ENCODE measurements at places on chromosomes 7 and 10.

- DNase-seq: no peak
These were observed 43.2 kb downstream of the PNLIPRP3 start for GRCh38 chr10:116470768-116471415.

DNA sequence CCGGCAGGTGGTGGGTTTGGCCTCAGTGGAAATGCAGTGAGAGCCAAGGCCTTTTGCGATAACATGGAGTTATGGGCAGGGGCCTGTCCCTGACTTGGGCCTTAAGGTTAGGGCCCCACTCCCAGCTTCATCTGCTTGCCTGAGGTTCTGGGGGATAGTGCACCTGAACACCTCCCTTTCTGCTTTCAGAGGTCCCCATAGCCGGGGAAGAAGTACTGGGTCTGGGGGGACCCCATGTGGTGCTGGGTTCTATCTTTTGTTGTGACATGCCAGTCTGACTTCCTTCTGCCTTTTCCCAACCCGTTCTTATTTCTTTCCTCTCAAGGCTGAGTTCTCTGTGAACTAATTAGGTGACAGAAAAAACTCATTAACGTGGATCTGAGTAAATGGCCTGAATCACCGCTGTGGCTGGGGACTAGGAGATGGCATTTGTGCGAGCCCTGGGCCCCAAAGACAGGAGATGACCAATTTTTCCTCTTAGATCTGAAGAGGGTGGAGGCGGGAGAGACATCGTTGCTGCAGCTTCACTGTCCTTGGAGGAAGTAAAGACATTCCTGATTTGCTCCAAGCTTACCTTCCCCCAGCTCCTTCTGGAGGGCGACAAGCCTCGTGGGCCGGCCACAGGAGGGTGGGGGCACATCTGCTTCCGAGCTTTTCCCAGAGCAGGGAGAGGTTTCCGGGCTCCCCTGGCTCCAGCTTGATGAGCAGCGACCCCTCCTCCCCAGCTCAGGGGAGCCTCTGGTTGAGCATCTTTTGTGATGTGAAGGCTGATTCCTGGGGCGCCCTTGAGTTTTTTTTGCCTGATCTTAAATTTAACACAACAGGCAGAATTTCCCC is 2.0 kb downstream of the AGAP3 start:
- DNase-seq: no peak

GRCh38 chr7:26190417-26190869 is 10.1 kb downstream of the HNRNPA2B1 start:
- no peak for DNase-seq

- peak; percentile 26 for DNase-seq
These were observed at the start of gene KCNIP2 for GRCh38 chr10:101843032-101844021. TSS of gene KCNIP2 (minus strand) at chr10:101843800. CDS start at chr10:101843568, 232 bp downstream.

- no peak for DNase-seq
These were observed 177.0 kb downstream of the SND1 start for GRCh38 chr7:127828843-127829500.

DNA sequence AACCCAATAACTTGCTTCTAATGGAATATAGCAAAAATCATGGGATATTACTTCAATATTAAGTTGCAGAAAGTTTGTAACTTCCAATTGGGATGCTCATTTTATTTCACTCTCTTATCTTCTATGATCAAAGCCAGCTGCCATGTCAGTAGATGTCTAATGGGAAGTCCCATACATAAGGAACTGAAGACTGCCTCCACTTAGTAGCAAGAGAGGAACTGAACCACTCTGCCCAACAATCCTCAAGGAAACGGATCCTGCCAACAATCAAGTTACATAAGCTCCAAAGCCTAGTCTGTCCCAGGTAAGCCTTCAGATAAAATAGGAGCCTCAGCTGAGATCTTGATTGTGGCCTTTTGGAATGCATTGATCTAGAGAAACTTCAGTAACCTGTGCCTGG is 431.5 kb upstream of the PCDH15 start:
- DNase-seq: no peak

GRCh38 chr10:30591249-30591670 is 38.3 kb downstream of the LYZL2 start:
- DNase-seq: no peak

GRCh38 chr10:49314806-49315205 is 15.8 kb downstream of the C10orf71 start:
- DNase-seq: no peak

DNA sequence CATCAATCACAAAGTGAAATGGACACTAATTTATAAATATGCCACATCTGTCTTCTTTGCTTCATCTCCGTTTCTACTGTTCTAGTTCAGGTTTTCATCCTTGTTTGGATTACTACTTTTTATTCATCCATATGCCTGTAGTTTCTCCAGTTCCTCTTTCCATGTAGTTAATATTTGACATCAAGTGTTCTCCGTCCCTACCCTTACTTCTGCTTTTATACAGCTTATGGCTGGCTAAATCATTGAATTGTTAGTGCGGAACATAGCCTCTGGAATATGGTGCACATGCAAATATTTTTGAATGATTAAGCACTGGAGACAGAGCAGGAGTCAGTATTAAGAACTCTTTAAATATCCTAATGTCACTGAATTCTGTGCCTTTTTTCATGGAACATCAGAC is 230.0 kb upstream of the PPP1R3A start:
- DNase-seq: no peak

DNA sequence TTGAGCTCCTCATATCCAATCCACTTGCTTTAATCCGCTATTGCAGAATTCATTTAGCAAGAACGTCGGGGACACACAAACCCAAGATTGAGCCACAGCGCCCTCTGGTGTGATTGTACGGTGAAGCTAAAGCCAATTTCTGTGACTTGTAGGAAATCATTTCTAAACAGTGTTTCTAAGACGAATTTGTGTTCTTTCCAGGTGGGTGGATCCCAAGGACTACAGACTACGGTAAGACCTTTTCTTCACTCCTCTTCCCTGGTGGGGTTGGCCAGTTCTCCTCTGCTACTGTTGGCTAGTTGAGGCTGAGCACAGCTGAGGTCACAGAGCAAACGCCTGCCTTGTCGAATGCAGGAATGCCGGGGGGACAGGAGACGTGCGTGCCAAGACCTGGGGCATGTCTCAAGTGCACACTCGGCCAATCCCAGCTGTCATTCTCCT is 5.2 kb downstream of the DMBT1 start:
- peak; percentile 49 for DNase-seq

GRCh38 chr10:74165530-74165901 is 14.5 kb downstream of the ADK start:
- DNase-seq: no peak

DNA sequence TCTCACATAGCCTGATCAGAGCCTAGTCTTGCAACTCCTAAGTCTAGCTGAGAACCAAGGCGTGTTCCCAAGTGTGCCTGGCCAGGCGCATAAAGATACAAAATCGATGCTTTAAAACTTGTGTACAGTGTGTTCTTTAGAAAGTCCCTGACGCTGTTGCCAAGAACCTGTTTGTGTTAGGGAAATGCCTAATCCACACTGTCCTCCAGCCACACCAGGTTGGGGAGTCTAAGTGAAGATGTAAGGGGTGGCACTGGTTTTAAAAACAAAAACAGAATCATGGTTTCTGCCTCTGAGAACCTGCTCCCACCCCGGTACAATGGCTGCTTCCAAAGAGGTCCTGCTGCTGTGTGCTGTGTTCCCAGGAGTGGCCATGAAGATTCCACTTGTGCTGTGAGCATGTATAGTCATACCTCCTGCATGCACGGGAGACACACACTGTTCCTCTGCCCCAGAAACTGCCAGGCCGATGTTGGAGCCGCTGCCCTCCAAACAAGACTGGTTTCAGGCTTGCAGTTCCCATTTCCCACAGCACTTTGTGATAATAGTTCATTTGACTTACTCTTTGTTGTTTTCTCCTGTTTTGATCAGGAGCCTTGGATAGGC is 88.5 kb downstream of the CCNY start:
- DNase-seq: no peak

- no peak for DNase-seq
These were observed 84.1 kb upstream of the LRRC18 start for GRCh38 chr10:49023752-49024151.

DNA sequence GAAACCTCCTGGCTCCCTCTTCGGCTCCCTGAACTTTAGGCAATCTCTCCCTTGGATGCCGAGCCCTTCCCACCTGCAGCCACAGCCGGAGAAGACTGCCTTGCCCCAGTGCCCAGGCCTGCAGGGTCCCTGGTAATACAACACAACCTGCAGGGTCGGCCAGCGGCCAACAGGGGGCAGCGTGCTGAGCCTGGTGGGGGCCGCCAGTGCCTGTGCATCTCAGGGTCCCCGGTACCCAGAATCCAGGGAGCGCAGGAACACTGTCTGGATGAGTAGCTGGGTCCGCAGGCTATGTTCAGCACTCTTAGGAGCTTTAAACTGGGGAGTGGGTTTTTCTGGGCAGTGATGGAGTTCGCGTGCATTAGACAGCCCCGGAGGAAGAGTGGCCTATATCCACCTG is 17.5 kb upstream of the C10orf71 start:
- no peak for DNase-seq

- DNase-seq: no peak
These were observed 233.2 kb downstream of the TCERG1L start for GRCh38 chr10:131078131-131078881.
